ENCODE measurements at places on chromosomes 16 and 17. TPM values are rescaled to one million over a fixed set of nuclear protein-coding genes. Genes with fewer than 3 reads are reported as not detected.

COX11 gene
- 95.6 TPM for total RNA-seq

- H3K4me3 ChIP-seq = no peak overlapping the region
- peaks cover 33% of the 10 kb centered on the region for H3K4me1 ChIP-seq
- H3K27ac ChIP-seq = no peak overlapping the region
- H3K36me3 ChIP-seq = peaks cover 34% of the 10 kb centered on the region
- no peak for DNase-seq
- no peaks in the 10 kb centered on the region for H3K27me3 ChIP-seq
These were observed 2.6 kb upstream of the RPL13 start for GRCh38 chr16:89557690-89558490.

GRCh38 chr17:75834279-75834920 lies 9.8 kb downstream of the UNC13D start:
- no peak overlapping the region for H3K4me3 ChIP-seq
- no peak overlapping the region for H3K27ac ChIP-seq
- H3K27me3 ChIP-seq = no peaks in the 10 kb centered on the region
- peaks cover 40% of the 10 kb centered on the region for H3K4me1 ChIP-seq
- no peak for DNase-seq

- H3K27ac ChIP-seq = no peak overlapping the region
- peaks cover 14% of the 10 kb centered on the region for H3K4me1 ChIP-seq
- no peaks in the 10 kb centered on the region for H3K36me3 ChIP-seq
These were observed 54.8 kb downstream of the CDRT4 start for GRCh38 chr17:15412606-15413005.

GRCh38 chr16:89189358-89190025 lies 10.8 kb downstream of the SLC22A31 start:
- no peaks in the 10 kb centered on the region for H3K27me3 ChIP-seq
- no peaks in the 10 kb centered on the region for H3K36me3 ChIP-seq
- H3K4me3 ChIP-seq = no peak overlapping the region
- peak; percentile 5 for DNase-seq

- DNase-seq = no peak
- H3K27ac ChIP-seq = no peak overlapping the region
- no peak overlapping the region for H3K4me3 ChIP-seq
- H3K27me3 ChIP-seq = no peaks in the 10 kb centered on the region
These were observed 1066.7 kb upstream of the RBFOX1 start for GRCh38 chr16:6265968-6266367.
